ENCODE measurements at places on chromosomes 13 and 19.
A peak's percentile ranks its signal among the peaks of the same experiment; 100 is the strongest.

DNA sequence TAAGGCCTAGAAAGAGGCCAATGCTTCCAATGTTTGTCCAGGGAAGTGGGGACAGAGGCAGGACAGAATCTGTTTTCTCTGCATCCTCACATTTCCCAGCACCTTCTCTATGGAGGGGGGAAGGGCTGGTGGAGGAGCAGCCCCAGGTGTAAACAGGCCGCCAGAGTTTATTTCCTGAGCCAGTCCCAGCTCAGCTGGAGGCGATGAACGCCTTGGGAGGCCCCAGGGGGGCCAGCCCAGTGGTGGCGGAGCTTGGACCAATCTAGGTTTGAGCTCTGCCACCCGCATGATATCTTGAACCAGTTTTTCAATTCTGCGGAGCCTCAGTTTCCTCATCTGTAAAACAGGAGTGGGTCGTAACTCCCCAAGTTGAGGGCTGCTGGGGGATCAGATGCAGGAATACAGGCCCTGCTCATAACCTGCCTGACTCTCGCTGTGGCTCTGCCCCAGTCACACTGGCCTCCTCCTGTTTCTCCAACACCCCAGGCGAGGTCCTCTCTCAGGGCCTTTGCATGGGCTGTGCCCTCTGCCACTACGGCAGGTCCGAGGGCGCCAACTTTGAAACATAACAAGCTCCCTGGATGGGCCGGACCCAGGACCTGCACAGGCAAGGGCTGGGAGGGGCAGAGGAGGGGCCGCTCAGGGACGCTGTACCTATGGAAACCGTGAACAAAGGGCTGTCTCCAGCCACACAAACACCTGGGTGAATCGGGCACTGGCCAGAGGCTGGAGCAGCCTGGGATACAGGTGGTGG, 1.1 kb downstream of the TNFAIP8L1 start:
- no peak for DNase-seq

DNA sequence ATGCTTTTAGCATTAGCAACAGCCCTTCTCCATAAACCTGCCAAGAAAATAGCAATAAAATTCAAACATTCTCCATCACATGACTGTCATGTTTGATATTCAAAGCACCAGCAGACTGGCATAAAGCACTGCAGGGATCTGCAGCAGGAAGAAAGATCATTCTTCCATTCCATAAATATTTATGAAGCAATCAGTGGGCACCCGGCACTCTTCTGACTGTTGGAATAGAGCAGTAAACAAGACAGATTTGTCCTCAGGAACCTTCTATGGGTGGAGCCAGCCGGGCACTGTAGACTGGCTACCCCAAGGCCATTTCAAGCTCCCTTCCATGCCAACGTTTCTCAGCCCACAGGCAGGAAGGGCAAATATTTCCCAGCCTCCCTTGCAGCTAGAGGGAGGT, 25.5 kb downstream of the PLA2G4C start:
- no peak for DNase-seq

DNA sequence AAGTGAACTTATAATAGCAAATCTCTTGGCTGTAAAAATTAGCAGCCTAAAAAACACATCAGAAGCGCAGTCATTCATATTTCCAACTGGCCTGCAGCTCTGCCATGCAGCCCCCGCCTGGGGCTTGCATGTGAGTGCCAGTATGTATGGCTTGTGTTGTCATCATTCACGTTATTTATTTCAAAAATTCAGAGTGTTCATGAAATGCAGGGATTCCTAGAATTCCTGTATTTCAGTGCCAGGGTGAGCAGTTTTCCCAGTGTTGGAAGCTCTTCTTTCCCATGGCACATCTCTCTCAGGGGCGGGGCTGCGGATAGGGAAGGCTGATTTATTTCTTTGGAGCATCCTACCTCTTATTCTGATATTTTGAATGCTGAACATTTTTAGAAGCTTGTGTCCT, 234.6 kb downstream of the FGF9 start:
- DNase-seq = no peak

- DNase-seq = peak; percentile 74
Measured at GRCh38 chr19:40465025-40465556, 454 bp downstream of the BLVRB start.

- peak; percentile 24 for DNase-seq
Measured at GRCh38 chr13:111632906-111633305, 312.5 kb downstream of the TEX29 start.

DNA sequence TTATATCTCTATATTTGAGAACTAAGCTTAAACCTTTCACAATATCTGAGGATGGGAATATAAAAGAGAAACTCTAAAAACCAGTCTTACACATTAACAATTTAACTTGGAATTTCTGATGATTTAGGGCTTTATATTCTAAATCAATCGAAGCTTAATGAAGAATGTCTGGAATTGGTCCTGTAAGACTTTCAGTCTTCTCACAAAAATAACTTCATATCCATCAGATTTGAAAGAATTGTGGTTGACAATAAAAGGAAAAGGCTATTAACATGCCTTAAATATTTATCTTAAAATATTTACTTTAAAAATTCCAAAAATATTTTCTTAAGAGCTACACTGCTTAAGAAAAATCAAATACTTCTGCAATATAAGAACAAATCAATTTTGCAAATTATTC, 27.3 kb downstream of the MYCBP2 start:
- DNase-seq = no peak

DNA sequence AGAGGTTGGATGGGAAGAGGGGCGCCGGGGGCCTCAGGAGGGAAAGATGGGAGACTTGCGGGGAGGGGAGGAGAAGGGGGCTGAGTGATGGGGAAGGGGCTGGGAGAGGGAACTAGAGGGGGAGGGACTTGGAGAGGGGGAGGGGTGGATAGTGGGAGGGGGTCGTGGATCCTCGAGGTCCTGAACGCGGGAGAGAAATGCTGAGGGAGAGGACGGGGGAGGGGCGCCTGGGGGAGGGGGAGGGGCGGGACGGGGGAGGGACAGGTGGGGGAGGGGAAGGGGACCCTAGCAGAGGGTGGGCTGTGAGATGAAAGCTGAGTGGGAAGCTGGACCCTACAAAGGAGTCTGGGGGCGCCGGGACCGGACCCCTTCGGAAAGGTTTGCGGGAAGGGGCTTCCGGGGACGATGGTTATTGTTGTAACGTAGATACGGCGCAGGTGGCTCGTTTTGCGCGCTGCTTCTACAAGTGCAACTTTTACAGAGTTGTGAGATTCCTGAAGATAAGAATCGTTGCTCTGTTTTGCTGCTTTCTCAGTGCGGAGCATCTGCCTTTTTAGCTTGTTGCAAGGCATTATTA, 418 bp downstream of the ZNF444 start:
- no peak for DNase-seq
